ENCODE measurements at places on chromosomes 3 and 15.

GRCh38 chr15:25852661-25853524 lies 10.2 kb downstream of the ATP10A start:
- no peak for DNase-seq

- DNase-seq = no peak
Observed at GRCh38 chr3:107117922-107118536, 259.2 kb upstream of the CCDC54 start.

GRCh38 chr3:32249184-32249782 lies 10.8 kb downstream of the CMTM8 start:
- DNase-seq = no peak

DNA sequence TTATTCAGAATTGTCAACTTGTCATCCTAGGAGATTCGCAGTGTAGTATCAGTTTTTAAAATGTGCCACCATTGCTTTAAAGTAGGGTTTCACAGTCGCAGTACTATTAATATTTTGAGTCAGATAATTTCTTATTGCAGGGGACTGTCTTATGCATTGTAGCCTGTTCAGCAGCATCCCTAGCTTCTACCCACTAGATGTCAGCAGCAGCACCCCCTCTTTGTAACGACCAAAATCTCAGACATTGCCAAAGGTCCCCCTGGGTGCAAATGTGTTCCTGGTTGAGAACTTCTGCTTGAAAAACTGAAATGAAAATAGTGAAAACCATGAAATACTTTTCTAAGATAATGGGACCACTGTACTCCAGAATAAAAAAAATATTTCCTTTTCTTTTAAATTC lies 474.8 kb downstream of the CNTN3 start:
- DNase-seq = no peak

DNA sequence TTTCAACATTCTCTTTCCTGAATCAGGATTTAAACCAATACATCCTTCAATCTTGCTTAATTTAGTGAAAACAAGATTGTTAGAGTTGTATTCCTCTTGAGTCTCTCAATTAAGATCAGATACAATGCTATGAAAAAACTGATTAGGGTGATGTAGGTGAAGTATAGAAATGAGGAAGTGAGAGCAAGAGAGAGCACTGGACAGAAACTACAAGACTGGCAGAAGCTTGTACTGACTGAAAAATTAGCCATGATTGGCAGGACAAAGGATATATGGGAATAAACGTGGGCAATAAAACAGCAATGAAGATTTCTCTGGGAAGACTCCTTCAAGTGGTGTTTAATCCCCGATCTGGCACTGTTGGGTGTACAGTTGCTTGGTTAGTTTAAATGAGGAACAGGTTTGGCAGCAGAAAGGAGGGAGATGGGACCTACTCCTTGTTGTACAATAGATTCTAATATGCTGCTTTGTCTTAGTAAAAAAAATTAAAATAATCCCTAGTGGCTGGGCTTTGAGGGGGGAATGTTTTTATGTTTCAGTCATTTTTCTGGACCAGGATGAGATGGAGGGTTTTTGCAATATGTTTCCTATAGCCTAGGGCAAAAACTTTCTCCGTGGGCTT lies 252.7 kb downstream of the SLC9A9 start:
- no peak for DNase-seq

- DNase-seq = no peak
Observed at GRCh38 chr3:124876401-124876878, 10.7 kb downstream of the ITGB5 start.

GRCh38 chr3:38354588-38355330 lies 8.2 kb downstream of the XYLB start:
- DNase-seq = no peak

DNA sequence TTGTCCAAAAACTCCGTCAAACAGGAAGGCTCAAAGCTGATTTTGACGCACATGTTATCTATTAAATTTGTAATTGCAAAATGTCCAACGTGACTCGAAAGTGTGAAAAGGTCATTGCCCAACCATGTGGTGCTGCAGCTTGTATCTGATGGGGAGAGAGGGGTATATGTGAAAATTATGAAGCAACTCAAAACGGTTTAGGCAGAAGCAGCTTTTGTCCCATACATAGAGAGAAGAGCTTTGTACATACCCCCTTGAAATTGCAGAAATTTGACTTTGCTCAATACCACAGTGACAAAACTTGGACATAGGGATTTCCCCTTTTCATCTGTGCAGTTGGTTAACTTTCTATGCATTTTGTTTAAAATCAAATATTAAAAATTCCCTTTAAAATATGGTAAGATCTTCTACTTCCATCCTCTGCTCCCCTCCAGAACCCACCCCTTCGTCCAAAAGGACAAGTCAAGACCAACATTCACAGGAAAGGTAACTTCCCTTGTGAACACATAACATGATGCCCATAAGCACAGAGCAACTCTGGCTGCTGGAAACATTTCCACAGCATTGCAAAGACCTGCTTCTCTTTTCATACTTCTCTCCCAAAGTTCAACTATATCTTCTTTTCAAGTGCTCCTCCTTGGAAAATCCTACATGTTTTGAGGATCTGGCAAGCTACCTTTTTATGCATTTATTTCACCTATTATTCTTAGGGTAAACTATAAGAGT lies 253.7 kb upstream of the THBS1 start:
- no peak for DNase-seq

- DNase-seq = no peak
Observed at GRCh38 chr3:99516936-99517335, 121.5 kb upstream of the COL8A1 start.

- DNase-seq = no peak
Observed at GRCh38 chr15:62275831-62276230, 110.7 kb upstream of the C2CD4B start.

- no peak for DNase-seq
Observed at GRCh38 chr3:141965471-141965870, 89.0 kb downstream of the ATP1B3 start.

- no peak for DNase-seq
Observed at GRCh38 chr3:127790882-127791183, 31.5 kb downstream of the MGLL start.

DNA sequence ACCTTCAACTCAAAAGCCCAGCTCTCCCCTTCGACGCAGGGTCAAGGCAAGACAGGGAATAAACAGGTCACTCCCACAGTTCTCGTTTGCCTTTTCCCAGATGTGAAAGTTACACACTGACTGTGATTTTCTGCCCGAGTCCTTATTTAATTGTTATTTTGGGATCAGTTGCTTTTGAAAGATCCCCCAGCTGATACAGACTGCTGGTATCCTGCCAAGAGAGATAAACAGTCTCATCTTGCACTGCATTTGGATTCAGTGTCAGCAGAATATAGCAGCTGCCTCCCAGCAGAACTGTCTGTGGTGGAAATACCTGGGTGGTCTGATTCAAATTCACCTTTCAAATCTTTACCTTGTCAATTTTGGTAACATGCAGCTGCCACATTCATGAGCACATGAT lies 56.0 kb upstream of the FAM3D start:
- no peak for DNase-seq

- DNase-seq = no peak
Observed at GRCh38 chr3:184169896-184170875, 4.5 kb upstream of the AP2M1 start.

DNA sequence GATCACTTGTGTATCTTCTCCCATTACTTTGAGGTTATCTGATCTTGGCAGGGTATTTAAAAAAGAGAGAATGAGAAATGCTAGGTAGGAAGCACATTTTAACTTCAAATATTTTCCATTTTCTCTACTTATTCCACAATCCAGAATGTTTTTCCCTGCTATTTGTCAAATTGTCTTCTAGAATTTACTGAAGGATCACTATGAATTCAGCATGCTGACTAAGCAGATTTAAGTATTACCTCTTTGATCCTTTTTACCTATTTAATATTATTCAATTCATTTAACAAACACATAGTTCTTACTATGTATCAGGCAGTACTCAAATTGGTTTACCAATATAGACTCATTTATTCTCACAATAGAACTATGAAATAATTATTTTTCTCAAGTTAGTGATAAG lies 463.4 kb upstream of the ARL6 start:
- no peak for DNase-seq

GRCh38 chr3:44654039-44654438 lies 5.5 kb downstream of the ZNF35 start:
- DNase-seq = no peak

GRCh38 chr3:146138902-146139301 lies 22.1 kb downstream of the PLOD2 start:
- DNase-seq = no peak

DNA sequence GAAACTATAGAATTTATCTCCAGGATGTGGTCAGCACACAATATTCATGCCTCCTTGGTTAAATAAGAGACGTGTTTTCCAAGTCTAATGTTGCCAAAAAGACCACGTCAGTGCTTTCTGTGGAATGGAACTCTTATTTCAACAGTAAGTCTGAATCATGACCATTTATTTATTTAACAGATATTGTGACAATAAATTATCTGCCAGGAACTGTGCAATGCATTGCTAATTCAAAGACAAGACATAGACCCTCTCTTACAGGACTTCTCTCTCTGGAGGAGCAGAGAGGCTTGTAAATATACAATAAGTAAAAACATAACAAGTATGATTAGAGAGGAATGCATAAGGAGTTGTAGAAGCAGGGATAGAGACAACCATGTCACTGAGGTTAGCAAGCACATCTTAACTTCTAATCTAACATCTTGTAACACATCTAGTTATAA lies 227.5 kb downstream of the DTWD1 start:
- DNase-seq = no peak

GRCh38 chr3:100053951-100054620 lies 60.2 kb downstream of the FILIP1L start:
- DNase-seq = no peak

- no peak for DNase-seq
Observed at GRCh38 chr3:52752045-52752660, 18.6 kb downstream of the NEK4 start.

DNA sequence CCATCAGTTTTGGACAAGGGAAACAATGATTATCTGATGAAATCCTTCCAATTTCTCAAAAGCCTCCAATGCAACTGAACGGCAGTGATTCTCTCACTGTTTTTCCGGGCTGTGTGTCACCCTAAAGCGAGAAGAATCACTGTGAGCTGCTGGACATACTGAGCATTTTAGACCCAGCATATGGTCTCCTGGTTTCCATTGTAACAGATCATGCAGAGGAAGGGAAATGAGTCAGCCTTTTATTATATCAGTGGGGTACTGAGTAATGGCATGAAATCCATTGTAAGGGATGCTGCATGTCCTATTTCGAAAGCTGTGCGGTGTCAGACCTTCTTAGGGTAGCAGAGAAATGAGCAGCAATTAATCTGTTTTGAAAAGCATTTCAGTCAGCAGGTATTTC lies 287.1 kb downstream of the IL5RA start:
- DNase-seq = no peak

DNA sequence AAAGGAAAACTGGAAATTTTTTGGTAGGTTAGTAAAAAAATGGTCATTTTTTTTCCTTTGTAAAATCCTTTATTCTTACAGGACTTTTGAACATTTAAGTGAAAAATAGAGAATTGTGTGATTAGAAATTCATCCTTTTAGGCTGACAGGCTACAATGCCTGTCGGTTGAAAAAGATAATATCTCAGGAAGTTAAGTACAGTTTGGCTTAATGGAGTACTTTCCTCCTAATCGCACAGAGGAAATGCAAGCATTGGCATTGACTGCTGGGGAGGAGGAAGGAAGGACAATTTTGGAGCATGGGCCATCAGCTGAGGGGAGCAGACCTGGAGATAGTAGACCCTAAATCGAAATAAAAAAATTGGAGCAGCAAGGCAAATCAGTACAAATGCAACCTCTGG lies 135.1 kb upstream of the ICE2 start:
- no peak for DNase-seq

DNA sequence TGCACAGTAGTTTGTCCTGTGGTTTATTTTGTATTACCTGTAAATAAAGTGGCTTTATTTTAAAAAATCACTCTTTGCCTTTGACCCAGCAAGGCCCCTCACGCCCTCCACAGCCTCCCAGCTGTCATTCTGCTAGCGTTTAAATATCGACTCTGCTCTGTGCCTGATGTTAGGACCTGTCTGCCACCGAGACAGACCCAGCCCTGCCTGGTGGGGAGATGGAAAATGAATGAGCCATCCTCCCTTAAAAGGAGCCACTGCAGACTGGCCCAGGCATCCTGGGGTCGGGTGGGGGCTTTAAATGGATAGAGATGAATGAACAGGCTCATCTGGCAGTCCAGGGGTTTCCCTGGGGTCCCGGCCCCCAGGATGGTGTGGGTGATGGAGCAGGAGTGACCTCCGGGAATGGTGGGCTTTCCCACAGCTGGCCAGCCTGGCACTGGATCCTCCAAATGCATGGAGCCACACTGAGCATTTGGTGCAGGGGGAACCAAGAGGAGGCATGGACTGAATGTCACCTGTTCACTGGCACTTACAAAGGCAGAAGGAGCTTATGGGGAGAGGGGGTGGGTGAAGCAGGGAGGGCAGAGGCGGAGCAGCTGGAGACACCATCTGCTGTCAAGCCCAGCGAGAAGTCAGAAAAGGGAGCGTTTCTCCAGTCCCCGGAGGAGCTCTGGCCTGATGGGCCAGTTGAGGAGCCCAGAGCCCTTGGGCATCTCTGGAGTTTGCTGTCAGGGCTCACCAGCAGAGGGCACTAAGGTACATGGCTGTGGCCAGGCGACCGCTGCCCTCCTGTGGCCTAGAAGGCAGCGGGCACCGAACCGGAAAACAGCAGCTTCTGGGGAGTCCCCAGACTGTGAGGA lies 11.9 kb downstream of the GRM2 start:
- peak; percentile 83 for DNase-seq

- DNase-seq = no peak
Observed at GRCh38 chr15:46442901-46443590, 808.2 kb downstream of the SQOR start.

DNA sequence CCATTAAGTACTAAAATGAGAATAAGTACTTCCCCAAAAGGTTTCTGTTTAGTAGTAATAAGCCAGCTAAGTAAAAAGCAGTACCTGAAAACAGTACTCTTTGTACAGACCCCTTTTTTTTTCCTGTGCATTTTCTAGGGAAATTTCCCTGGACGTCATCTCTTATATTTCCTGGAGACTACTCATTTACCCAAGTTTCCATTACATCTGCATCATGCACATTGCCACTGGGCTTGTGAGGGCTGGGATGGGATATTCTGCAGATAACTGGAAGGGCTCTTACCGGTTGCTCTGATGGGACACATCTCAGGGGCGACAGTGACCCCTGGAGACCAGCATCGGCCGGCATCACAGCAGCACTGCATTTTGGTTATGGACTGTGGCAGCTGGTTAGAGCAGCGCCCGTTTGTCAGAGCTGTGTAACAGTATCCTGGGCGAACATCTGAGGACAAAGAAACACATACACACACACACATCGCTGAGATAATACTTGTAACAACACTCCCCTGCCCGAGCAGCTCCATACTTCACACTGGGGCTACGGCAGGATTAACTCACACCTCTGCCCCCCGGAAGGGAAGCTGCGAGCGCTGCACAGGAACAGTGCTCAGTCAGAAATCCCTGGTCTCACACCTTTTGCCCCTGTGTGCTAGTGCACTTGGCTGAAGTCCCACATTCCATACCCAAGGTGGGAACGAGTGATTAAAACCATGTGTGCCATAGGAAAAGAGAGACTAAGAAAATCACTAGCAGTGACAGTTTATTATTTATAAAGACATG lies 124.9 kb downstream of the FBN1 start:
- DNase-seq = no peak

DNA sequence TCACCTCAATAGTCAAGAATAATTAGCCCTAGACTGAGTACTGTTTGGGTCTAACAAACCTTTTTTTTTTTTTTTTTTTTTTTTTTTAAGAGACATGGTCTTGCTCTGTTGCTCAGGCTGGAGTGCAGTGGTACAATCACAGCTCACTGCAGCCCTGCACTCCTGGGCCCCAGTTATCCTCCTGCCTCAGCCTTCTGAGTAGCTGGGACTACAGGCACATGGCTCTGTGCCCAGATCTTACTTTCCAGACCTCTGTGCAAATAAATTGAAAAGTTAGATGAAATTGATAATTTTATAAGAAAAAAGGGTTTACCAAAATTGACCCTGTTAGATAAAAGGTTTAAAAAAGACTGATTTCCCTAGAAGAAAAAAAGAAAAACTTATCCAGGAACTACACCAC lies 79.0 kb downstream of the NR2E3 start:
- no peak for DNase-seq
